ENCODE measurements at places on chromosomes 11 and 22.

DNA sequence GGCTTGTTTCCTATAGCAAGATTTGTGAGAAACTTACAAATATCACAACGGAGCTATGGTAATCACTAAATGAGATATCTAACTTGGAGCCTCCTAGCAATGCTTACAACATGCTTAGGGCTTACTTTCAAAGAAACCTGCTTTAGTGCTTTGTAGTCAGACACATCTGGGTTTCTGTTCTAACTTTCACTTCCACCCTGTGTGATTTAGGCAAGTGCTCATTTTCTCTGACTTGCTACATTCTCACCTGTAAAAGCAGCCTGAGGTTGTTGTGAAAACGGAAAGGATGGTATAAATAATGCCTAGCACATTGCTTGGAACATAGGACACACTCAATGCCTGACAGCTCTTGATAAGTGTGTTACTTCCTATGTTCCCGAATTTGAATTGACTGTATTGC, 45.6 kb downstream of the LRRC4C start:
- DNase-seq = no peak

- DNase-seq = no peak
These were observed 3.1 kb downstream of the TRPM5 start for GRCh38 chr11:2441171-2441570.

DNA sequence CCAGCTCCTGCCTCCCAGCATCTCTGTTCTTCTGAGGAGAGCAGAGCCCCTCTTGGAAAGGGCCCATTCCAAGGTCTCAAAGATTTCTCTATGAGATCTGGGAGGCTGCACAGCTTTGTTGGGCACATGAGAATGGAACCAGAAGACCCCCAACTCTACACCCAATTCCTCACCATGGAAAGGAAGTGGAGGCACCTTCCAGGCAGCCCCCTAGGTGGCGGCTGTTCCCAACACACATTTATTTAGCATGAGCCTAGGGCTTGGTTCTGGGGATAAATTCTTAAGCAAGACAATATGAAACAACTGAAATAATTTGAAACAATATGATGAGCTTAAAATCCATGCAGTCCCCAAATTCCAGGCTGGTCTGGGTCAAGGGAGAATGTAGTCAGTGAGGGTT, 100.4 kb downstream of the TIMP3 start:
- no peak for DNase-seq

DNA sequence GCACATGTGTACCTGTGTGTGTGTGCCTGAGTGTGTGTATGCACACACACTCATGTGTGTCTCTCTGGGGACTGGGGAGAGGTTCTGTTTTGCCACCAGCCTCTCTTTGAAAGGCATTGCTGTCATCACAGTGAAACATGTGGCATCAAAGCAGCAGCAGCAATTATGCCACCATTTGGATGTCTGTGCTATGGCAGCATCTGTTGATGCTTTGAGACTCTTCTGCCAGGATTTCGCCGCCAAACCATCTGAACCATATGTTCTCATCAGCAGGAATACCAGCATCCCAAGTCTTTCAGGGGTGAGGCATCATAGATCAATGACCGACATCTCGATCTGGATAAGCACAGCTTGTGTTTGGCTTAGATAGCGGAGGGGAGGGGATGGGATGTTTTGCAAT, 168.6 kb downstream of the FAT3 start:
- DNase-seq = no peak

- no peak for DNase-seq
These were observed 41.0 kb downstream of the KCNJ4 start for GRCh38 chr22:38414009-38414395.

DNA sequence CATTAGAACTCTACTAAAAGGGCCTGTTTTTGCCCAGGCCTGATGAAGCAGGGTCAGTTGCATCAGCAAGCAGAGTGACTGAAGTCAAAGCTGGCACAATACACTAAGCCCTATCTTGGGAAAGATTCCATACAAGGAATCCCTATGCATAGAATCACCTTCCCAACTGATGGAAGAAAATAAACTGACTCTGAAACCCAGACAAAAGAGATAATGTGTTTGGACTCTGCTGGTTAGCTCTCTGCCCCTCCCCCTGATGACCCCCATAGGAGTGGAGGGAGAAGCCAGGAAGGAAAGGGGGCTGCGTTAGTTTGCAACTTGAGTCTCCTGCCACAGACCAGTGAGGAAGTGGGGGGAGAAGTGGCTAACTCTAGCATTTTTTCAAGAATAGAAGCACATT, 32.9 kb downstream of the GALNT18 start:
- no peak for DNase-seq

DNA sequence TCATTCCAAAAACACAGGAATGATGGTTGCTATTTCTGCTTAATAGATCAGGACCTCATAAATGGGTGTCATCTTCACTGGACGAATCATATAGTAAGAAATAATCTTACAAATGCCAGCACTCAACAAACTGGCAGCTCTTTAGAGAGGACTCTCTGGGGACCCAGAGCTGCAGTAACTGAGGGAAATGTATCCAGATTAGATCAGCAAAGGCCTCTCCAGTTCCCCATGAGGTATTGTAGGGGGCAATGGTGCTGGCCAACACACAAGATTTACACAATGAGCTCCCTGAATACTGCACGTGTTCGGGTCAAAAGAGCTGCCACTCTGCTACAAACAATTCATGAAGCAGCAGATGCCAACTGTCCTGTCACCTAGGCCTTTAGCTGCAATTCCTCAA, 110.2 kb downstream of the RBFOX2 start:
- no peak for DNase-seq

- DNase-seq = no peak
These were observed 15.0 kb upstream of the OR8B8 start for GRCh38 chr11:124460459-124460858.

DNA sequence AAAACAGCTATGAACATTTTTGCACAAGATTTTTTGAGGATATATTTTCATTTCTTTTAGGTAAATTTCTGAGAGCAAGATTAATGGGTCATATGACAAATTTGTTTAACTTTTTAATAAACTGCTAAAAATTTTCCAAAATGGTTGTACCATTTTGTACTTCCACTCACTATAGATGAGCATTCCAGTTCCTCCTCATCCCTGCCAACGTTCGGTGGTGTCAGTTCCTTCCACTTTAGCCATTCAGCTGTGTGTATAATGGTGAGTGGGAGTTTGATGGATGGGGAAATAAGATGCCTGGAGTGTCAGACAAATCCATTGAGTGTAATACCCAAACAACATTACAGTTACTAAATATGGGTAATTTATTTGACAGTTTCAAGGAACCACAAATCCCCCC, 49.7 kb downstream of the MIAT start:
- no peak for DNase-seq

GRCh38 chr11:117928446-117929141, 608 bp downstream of the TMPRSS13 start:
- no peak for DNase-seq

GRCh38 chr11:12318791-12319438, 58.5 kb upstream of the PARVA start:
- no peak for DNase-seq

DNA sequence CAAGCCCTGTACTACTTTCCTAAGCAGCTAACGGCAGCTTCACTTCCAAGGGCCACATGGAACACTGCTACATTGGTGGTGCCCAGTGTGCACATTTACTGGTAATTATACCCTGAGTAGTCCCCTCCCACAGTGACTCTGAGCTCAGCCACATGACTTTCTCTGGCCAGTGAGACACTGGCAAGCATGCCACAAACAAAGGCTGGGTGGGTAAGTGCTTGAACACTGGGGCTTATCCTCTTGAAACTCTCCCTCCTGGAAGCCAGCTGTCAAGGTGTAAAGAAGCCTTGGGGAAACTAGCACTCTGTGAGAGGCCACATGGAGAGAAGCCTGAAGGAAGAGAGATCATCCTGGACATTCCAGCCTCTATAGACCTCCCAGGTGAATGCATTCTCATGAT, 54.4 kb upstream of the DRD2 start:
- no peak for DNase-seq

DNA sequence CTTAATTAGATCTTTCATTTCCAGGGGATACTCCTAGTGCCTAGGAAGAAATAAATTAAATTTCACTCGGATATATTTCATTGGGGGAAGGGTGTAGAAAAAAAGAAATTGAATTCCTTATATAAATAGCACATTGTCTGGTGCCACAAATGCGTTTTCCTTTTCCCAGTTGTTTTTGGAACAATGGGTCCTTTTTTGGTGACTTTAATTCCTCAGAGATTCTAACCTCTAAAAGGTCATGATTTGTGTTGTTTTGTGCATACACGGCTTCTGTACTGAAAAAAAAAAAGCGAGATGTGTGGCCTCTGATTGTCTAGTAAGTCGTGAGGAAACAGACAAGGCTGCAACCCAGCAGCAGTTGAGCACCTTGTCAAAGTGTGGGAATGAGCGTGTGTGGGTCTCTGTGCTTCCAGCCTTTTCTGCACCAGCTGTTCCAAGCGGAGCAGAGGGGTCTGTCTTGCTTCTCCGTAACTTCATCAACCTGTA, 64.5 kb upstream of the CRTAM start:
- no peak for DNase-seq

- no peak for DNase-seq
These were observed 3.3 kb downstream of the BLID start for GRCh38 chr11:122112470-122113365.
